ENCODE measurements at places on chromosomes 5 and 9.

GRCh38 chr9:124662561-124662960 is 108.5 kb downstream of the NR6A1 start:
- DNase-seq = no peak

DNA sequence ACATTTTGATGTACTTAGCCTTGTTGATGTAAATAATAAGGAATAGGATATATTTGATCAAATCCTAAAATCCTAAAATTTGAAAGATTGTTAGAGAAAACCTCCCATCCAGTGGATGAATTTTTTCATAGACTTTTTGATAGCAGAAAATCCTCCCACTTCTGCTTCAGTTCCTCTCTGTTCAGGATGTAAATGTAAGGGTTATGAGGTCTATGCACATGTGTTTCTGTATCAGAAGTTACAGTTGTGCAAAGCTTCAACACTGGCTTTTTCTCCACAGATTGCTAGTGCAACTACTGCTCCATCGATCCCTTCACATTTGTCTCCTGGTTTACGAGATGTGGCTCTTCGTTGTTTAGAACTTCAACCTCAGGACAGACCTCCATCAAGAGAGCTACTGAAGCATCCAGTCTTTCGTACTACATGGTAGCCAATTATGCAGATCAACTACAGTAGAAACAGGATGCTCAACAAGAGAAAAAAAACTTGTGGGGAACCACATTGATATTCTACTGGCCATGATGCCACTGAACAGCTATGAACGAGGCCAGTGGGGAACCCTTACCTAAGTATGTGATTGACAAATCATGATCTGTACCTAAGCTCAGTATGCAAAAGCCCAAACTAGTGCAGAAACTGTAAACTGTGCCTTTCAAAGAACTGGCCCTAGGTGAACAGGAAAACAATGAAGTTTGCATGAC is 16.0 kb upstream of the SETD9 start:
- no peak for DNase-seq

GRCh38 chr9:107465467-107466451 is 23.8 kb downstream of the KLF4 start:
- DNase-seq = peak; percentile 17

DNA sequence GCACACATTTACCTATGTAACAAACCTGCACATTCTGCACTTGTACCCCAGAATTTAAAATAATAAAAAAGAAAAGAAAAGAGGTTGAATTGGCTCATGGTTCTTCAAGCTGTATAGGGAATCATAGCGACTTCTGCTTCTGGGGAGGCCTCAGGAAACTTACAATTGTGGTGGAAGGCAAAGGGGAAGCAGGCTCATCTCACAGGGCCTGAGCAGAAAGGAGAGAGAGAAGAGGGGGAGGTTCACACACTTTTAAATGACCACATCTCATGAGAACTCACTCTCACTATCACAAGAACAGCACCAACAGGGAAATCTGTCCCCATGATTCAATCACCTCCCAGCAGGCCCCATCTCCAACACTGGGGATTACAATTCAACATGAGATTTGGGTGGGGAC is 214.6 kb downstream of the CDK5RAP2 start:
- DNase-seq = no peak

DNA sequence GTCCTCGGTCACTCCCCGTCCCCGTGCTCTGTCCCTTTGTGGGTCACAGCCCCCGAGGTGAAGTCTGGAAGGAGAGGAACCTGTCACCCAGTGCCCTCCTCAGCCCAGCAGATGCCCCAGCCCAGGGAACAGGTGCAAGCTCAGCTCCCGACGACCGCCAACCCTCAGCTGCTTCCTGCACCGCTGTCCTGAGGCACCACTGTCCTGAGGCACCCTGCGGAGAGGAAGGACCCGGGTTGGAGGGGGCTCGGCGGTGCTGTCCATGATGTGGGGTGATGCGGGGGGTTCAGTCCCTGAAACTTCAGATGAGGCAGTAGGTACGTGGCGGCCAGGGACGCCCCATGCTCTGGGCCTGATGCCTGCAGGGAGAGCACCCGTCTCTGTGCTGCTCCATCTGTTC is 81.4 kb downstream of the COL5A1 start:
- no peak for DNase-seq

DNA sequence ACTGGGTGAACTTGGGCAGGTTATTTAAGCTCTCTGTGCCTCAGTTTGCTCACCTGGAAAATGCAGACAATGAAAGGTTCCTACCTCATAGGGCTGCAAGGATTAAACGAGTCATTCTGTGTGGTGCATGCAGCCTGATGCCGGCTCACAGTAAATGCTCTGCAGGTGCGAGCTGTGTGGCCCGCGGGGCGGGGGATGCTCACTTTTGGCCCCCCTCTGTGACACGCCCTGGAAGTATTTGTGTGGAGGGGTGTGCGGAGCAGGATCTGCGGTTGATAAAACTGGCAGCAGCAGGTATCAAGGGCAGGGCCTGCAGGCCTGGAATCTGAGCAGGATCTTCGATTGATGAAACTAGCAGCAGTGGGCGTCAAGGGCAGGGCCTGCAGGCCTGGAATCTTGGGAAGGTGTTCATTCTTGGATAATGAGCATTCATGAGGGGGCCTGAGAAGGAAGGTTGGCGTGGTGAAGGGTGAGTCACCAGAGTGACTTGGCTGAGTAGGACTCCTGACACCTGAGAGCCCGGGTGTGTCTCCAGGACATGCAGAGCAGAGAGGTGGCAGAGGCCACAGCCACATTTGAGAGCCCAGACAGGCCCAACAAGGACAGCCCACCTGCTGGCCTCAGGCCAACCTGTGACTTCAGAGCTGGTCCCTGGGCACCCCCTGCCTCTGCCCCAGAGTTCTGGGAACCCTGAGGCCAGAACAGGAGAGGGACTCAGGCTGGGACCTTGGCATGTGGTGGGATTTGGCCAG is 11.9 kb downstream of the UNC5A start:
- no peak for DNase-seq

DNA sequence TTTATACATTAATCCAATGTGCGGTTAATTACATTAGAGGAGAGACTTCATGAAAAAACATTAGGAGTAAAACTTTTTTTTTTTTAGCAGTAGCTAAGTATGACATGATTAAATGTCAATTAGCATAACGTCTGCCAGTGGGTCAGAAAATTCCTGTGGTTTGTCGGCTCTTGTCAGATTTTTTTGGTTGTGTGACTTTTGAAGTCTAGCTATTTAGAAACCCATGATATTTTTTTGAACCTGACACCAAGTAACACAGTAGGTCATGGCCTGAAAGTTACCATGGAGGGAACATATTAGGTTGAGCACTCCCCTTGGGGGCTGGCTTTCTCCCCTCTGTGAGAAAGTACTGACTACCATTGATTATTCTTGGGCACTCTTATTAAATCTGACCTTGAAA is 84.8 kb upstream of the ALDH1A1 start:
- no peak for DNase-seq

GRCh38 chr9:27633764-27634163 is 60.5 kb upstream of the C9orf72 start:
- DNase-seq = no peak

DNA sequence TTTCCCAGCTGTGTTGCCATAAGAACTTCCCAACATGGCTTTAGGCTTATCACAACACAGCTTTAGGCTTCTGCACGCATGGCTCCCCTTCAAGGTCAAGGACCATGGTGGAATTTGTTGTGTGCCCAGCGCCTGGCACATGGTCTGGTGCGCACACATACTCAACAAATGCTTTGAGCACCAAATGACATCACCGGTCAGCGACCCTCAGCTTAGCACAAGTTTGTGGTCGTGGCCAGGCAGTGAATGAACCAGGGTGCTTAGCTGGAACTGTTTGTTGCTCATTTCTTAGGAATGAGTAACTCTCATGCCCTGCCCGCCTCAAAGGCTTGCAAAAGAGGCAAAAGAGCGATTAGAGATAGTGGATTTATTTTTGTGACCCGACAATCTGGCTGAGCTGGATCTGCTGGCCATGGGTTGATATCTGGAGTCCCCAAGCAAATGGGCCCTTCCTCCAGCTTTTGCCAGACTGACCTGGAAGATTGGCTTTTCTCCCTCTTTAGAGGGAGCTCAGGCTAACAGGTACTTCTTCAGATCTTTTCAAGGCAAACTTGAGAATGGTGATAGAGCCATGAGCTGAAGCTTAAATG is 58.9 kb downstream of the DAP start:
- DNase-seq = no peak

- DNase-seq = no peak
Observed at GRCh38 chr5:79825802-79826201, 136.2 kb downstream of the CMYA5 start.

DNA sequence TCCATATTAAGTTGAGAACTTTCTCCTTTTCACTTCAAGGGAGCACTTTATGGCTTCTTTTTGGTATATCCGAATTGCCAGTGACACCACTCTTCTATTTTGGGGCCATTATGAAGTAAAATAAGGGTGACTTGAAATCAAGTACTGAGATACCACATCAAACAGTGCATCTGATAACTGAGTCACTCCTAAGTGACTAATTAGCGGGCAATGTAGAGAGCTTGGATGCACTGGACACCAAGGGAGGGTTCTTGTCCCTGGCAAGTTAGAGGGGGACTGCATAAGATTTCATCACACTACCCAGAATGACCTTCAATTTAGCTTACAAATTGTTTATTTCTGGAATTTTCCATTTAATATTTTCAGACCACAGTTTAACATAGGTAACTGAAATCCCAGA is 813.9 kb upstream of the CDH10 start:
- no peak for DNase-seq

- DNase-seq = no peak
Observed at GRCh38 chr9:122848256-122848943, 20.0 kb upstream of the PDCL start.

DNA sequence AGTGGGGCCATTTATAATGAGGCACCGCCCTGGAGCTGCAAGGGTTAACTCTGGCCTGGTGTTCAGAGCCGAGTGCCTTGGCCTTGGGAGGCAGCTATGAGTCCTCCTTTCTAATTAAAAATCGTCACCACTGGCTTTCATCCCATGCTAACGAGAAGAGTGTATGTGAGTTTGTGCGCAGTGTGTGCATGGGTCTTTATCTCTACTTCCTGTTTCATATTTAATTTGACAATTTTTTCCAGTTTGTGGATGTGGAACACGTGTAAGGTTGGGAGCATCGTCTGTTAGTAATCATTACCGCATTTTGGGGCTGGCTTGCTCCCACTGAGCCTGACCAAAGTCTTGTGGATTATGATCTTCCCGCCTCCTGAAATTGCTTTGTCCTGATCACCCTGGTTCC is 76.4 kb downstream of the NDFIP1 start:
- DNase-seq = no peak

DNA sequence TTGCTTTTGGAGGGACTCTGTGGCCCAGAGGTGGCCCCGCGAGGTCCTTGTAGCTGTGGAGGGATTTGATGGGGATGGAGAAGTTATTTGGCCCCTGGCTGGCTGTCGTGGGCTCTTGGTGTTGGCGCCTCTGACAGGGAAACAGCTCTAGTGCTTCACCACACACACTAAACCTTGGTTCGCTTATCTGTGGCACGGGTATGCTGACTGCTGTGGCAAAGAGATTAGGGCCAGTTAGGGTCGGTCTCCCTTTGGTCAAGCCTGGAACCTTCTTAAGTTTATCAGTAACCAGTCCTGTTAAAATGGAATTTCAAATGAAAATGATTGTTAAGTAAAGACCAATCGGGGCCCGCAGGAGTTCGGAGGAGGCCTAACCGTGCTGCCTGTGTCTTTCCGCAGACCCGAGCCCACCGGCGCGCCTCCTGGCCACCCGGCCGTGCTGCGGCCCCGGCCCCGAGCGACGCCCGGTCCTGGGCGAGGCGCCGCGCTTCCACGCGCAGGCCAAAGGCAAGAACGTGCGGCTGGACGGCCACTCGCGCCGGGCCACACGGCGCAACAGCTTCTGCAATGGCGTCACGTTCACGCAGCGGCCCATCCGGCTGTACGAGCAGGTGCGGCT is 28.4 kb downstream of the NEURL1B start:
- no peak for DNase-seq

GRCh38 chr5:81632679-81633078 is 118.2 kb downstream of the SSBP2 start:
- DNase-seq = no peak

DNA sequence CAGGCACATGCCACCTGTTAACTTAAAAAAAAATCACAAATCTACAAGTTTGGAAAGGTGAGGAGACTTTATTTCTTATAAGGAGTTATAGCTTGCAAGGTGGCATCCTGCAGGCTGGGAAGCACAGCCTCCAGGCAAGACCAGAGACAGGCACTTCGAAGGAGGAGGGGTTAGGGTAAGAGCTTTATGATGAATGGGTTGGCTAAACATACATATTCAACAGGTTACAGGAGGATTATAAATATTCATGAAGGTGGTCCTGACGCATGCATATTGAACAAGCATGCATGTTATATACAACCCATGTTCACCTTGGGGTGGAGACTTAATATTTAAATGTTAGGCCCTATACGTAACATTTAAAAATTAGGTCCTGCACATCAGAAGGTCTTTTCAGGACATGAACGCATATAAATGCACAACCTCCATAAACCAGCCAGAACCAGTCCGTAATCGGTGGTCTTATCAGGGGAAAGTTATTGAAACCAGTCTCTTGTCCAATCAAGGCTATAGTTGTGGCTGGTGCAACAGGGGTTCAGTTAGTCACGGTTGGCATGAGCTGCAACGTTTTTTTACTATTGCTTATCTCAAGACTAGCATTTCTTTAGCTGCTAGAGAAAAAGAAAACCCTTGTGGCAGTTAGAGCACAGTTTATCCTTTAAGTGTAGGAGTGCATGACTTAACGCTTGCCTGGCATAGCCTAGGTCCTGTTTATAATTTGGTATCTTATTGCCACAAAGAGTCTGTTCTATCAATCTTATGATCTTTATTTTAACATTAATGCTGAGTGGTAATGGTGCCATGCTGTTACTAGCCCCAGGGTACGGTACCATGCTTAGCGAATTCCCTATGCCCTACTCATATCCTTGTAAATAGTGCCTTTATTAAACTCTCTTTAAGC is 72.7 kb downstream of the C9orf57 start:
- DNase-seq = no peak

DNA sequence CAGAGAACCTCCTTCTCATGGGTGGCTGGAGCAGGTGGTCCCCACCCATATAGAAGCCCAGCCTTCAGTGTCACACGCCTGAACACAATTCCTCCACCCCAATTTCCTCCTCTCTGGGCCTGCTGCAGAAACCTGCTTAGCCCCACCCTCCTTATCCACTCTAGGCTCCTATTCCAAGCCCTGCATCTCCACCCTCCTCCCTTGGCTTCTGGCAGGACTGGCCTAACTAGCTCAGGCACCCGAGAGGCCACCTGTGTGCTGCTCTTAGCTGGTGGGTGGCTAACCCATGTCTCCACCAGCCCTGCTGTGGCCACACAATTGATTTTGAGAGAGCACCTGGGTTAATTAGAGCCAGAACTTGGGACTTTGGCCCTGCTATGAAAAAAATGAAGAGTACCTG is 77.3 kb upstream of the ATP10B start:
- no peak for DNase-seq

GRCh38 chr5:77946381-77947040 is 170.4 kb upstream of the TBCA start:
- DNase-seq = no peak

Measured in nucleus accumbens (tissue), 56 donors.